NCI-H1092 (cell line): ENCODE measurements at places on chromosomes 11 and 22.

- no peak for DNase-seq
Measured at GRCh38 chr22:48242461-48242864, 1480.0 kb downstream of the TBC1D22A start.

DNA sequence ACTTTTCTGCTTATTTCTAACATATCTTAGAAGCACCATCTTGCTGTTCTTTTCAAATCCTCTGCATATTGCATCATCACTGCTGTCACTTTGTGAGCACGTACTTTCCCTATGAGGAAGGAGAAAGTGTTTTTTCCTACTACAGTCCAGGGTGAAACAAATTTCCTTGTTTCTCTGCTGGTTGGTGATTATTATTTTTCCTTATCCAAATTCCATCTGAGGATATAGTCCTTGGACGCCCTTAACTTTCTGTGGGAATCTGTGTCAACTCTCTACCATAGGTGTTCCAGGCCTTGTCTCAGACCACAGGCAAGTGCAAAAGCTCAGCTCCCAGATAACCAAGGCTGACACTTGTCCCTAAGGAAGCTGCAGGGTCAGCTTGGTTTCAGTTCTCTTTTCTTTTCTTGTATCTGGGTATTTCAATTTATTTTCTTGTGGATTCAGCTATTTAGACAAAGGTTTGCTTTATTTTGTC is 29.4 kb upstream of the LYVE1 start:
- no peak for DNase-seq

GRCh38 chr22:43563571-43563970 is 151.8 kb downstream of the MPPED1 start:
- DNase-seq = no peak

DNA sequence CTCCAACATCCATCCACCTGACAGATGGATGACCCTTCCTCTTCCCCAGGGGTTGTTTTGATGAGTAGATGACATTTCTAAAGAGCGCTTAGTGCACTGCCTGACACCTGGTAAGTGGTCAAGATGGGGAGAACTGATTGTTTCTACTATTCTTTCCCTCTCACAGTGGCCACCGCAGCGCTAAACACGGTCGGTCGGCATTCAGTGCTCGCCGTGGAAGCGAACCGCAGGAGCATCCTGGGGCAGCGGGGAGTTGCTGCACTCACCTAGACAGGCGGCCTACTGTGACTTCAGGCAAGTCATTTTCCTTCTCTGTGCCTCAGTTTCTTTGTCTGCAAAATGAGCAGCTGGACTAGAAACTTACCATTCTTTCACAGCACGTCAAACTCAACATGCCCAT is 5.0 kb upstream of the BEST1 start:
- no peak for DNase-seq

- DNase-seq = no peak
Measured at GRCh38 chr11:128057786-128058395, 529.5 kb downstream of the ETS1 start.

GRCh38 chr11:44631831-44632230 is 66.4 kb downstream of the CD82 start:
- no peak for DNase-seq

DNA sequence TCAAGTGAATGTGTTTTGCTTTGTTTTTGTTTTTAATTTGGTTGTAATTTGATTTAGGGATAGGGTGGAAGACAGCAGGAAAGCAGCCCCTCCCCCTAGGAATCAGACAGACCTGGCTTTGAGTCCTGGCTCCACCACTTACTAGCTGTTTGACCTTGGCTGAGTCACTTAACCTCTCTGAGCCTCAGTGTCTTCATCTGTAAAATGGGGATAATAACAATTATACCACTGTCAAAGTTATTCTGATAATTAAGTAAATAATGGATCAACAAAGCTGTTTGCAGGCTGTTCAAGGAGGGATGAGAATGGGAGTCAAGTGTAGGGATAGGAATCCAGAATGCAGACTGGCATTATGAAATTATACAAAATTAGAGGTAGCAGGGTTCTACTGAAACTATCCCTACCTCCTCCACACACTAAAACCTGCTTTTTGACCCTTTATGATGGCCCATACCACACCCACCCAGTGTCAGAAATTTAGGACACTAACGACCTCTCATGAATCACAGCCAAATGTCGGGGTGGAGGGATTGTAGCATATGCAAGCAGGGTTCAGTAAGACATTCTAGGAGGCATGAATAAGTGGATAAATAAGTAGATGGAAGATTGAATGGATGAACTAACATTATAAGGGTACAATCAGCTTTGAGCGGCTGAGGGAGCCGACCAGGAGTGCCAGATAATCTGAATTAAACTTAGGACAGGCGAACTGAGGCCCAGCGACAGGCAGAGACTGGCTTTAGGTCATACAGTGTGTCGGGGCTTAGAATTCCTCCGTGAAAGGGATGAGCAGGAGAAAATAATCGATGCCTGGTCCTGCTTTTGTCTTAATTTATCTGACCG is 974 bp downstream of the ANAPC15 start:
- no peak for DNase-seq

DNA sequence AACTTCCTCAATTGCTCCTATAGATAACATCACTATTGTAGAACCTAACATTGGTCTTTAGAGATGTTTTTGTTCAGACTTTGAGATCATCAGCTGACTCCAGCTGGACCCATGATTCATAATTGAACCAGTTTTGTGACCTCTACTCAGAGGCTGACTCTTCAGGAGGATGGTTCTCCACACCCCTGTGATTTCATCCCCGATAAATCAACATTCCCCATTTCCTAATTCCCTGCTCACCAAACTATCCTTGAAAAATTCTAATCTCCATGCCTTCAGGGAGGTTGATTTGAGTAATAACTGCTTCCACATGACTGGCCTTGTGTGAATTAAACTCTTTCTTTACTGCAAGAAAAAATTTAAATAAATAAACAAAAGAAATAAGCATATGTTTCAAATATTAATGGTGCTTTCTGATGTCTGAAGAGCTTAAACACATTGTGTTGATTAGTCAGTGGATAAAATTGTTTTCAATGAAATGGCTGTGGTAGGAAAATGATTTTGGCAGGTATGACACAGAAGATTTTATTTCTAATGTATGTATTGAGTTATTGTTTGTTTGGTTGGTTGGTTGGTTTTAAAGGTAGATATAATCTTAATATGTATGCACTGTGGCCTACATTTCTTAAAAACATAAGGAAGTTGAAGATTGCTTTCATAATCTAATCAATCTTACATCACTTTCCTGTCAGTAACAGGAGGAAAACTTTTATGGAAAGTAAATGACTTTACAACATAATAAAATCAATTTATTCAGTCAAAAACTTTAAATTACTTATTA is 427.9 kb upstream of the CCDC179 start:
- no peak for DNase-seq

DNA sequence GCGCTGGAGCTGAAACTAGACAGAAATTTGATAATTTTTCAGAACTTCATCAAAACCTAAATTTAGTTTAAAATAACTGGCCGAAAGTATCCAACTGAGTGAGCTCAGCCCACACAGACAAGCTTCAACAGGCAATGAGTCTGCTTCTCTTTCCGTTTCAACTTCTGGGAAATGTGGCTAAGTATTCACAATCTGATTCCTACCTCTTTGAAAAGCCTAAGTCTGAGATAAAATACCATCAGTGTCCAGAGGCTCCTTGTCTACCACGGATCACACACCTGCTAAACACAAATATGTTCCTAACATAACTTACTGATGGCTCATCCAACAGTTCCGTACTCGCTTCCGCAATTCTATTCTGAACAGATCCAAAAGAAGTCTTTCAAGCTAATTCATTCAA is 8.5 kb downstream of the SIK3 start:
- no peak for DNase-seq

DNA sequence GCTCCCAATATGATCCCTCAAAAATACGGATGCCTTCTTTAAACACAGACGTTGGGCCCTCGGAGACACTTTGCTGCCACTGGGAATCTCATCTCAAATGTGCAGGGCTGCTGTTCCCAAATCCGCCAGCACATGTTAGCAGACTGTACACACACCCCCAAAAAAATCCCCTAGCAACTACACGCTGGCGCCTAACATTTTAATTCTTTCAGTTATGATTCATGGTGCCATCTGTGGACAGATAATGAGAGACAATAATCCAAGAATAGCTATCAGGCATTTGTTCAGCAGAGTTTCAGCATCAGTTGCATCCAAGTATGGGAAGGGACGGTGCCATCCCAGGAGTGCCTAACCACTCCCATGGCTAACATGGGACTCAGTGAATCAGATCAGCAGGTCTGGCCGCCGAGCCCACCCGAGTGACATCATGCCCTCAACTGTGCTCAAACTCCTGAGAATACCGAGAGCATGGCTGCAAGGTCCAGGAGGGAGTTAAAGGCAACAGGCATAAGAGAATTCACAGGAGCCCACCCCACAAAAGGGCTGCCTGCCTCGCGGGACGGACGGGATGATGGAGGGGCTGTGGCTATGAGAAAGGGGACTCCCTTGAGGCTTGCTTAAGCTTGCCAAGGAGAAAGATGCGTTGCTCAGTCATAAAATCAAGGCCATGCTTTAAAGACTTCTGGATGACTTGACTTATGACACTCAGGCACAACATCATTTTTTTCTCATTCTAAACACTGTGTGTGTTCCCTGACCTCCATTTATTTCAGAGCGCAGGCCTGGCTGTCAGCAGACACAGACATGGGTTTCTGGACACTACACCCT is 337.0 kb downstream of the SHANK2 start:
- no peak for DNase-seq

DNA sequence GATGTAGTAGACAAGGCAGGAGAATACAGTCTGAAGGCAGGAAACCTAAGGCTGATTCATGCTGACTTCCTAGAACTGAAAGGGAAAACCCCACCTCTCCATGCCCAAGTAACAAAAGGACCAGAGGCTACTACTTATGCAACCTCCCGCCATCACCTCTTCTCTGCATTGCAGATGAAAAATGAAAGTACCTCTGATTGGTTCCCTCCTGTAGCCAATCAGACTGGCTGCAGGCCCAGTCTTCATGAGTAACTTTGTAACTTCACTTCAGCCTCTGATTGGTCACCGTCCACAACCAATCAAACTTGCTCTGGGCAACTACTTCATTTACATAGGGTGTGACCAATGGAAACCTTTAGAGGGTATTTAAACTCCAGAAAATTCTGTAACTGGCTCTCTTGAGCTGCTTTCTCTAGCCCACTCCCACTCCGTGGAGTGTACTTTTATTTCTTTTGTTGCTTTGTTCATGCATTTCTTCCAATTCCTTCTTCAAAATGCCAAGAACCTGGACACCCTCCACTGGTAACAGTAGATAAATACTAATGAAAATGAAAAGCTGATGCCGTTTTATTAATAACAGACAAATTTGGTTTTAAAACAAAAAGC is 5.2 kb upstream of the MAP6 start:
- DNase-seq = no peak

GRCh38 chr11:133947321-133947756 is 9.4 kb downstream of the IGSF9B start:
- DNase-seq = peak; percentile 58

- no peak for DNase-seq
Measured at GRCh38 chr22:20787746-20788626, 14.1 kb downstream of the SERPIND1 start.

- DNase-seq = no peak
Measured at GRCh38 chr22:42714768-42715390, 5.8 kb downstream of the A4GALT start.
